ENCODE measurements at places on chromosomes 4 and X.

DNA sequence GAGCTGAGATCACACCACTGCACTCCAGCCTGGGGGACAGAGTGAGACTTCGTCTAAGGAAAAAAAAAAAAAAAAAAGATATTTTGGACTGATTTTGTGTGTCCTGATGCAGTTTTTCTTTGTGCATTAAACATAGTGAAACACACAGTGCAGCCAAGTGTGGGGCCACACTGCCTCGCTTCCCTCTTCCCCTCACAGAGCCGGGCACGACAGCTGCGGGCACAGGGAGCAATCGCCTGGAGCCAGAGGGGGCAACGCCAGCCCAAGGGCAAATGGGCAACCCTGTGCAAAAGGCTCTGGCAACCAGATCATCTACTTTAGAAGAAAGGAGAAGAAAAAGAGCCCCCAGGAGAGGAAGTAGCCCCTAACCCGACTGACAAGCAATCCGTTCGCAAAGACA, 13.5 kb upstream of the CCNQ start:
- DNase-seq = no peak

DNA sequence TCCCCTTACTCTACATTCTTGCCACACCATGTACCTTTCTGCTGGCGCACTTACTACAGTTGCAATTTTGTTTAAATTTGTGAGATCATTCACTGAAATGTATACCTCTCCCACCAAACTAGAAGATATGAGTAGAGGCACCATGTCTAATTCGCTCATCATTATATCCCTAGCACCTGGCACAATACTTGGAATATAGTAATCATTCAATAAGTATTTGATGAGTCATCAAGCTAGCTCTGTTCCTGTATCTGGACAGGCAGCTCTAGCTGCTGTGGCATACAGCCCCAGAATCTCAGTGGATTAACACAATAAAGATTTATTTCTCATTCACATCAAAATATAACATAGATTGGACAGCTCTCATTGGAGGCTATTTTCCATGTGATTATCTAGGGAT, 245.9 kb downstream of the IDS start:
- DNase-seq = no peak

- no peak for DNase-seq
These were observed 31.6 kb upstream of the FAM9A start for GRCh38 chrX:8832582-8833378.

DNA sequence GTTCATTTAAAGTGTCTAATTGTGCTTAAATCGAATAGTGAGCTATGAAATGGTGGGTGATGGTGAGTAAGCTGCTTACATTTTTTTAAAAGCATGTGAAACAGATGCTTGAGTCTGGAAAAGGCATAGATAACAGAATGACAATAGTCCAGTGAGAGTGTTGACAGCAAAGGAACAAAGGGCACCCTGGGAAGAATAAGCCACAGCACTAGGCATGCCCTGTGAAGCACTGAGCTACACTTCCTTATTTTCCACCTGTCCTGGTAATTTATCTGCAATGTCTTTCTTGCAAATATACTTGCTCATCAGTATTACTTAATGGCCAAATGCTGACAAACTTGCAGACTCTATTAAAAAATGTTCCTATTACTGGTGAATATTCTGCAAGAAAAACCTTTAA, 168.7 kb downstream of the PRDM5 start:
- DNase-seq = no peak

DNA sequence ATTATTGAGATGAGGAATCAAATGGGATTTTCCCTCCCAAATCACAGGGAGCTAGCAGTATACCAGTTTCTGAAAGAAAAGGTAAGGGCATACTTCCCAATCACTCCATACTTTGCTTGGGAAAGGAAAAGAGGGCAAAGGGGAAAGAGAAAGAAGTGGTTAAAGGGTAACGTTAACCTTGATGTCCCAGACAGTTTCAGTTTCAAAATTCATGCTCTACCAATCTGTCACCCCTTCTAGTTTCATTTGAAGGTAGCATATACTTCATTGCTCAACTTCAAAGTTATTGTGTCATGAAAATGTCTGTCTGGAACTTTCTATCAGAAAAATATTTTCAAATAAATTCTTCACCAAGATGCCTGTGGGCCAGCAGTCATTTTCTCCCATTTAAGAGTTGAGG, 16.0 kb downstream of the TNMD start:
- DNase-seq = no peak

DNA sequence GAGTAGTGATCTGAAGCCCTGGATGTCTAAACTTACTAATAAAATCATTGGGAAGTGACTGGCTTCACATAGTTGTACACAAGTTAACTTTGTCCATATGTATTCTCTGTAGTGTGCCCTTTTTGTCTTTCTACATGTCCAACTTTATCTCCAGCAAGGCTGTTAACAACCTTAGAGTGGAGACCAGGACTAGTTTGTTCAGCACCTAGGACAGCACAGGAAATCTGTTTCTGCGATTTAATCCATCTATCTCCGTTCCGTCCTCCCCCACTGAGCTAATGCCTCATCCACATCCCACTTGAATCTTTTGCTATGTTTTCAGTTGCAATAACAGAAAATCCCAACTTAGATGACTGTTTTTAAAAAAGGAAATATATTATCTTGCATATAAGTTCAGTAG, 3.4 kb upstream of the ARR3 start:
- DNase-seq = no peak

DNA sequence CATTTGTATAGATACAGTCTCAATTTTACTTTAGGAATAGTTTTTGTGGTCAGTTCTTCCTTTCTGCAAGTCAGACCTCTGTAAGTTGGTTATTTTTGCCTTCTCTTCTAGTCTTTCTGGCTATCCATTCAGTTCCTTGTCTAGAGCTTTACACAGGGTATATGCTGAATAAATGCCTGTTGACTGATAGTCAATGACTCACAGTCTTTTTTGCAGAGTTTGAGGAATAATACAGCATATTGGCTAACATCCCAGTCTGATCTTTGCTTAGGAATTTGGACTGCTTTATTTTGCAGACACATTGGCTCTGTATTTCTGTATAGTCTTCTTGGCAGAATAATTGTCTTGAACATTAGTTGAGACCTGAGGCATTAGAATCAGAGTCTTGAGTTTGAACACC, 132.4 kb downstream of the MAGEC1 start:
- DNase-seq = no peak

DNA sequence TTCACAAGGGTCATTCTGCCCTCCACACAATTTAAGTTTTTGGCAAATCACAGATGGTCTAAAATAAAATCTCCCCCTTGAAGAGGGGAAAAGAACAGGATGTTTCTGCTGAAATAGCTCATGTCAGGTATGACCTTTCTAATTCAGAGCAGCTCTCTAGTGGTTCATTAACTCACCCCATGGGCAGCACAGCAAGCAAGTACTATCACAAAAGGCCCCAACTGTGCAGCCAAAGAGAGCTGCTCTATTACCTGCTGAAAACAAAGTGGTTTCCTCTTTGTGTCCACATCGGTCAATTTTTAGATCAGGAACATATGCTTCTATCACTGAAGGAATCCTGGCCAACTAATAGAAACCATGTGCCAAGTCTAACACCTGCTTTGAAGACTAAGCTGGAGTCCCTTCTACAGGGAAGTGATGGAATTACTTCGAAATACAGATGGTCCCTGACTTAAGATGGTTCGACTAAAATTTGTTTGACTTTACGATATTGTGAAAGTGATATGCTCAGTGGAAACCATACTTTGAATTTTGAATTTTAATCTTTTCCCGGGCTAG, 164.3 kb downstream of the ENOX2 start:
- DNase-seq = no peak

DNA sequence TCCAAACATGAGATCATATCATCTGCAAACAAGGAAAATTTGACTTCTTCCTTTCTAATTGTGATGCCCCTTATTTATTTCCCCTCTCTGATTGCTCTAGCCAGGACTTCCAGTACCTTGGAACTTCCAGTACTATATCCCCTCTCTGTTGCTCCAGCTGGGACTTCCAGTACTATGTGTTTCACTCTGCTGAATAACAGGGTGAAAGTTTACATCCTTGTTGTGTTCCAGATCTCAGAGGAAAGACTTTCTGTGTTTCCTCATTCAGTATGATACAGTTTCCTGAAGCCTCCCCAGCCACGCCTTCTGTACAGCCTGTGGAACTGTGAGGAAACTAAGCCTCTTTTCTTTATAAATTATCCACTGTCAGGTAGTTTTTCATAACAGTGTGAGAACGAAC, 381.3 kb upstream of the FAM47C start:
- no peak for DNase-seq

DNA sequence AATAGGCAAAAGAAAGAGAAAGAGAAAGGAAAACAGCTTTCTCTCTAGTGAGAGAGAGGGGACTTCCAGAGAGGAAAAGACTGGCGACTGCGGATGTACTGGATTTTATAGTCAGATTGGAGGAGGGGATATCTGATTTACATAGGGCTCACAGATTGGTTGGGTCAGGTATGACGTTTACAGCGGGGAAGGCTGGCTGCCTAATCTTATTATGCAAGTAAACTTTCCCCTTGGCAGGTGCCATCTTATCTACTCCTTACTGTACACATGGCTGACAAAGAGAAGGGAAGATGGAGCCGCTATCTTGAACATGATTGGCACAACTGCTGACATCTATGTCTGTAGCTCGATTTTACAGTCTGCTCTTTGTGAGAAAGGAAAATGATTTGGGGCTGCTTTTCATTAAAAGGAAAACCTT, 25.4 kb downstream of the RBPJ start:
- no peak for DNase-seq

DNA sequence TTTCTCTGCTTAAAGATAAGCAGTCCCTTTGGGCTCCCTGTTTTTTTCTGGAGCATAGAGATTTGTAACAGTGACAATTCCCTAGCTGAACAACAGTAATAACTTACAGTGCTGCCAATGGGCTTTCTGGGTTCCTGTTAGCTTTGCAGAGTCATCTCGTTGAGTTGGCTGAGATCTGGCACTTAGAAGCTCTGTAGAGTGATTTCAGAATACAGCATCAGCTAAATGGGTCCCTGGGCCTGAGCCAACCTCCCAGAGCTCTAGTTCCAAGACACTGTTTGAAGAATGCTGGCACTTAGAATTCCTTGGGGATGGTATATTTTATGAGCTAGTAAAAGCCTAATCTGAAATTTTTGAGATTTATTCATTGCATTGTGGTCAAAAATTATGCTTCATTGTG, 43.5 kb upstream of the SERTM2 start:
- DNase-seq = no peak

DNA sequence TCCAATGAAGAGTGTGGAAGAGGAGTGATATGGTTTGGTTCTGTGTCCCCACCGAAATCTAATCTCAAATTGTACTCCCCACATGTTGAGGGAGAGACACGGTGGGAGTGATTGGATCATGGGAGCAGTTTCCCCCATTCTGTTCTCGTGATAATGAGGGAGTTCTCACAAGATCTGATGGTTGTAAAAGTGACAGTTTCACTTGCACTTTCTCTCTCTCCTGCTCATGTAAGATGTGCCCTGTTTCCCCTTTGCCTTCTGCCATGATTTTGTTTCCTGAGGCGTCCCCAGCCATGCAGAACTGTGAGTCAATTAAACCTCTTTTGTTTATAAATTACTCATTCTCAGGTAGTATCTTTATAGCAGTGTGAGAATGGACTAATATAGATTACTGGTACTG, 39.6 kb downstream of the FAM47C start:
- no peak for DNase-seq

DNA sequence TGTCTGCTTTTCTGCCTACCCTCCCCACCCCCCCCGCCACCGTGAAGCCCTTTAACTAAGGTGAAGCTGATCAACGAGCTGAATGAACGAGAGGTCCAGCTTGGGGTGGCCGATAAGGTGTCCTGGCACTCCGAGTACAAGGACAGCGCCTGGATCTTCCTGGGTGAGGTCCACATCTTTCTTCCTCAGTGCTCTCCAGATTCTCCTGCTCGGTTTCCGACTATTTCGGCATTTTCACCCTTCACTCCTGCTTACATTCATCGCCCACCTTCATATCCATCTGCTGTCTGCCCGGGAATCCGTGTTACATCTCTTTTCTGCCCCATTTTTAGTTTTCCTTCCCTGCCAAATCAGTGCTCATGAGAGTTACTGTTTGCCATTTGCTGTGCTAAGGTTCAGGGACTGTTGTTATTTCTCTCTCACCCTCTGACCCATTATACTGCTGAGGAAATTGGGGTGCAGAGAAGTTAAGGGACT, 459 bp downstream of the RBMX2 start:
- no peak for DNase-seq

DNA sequence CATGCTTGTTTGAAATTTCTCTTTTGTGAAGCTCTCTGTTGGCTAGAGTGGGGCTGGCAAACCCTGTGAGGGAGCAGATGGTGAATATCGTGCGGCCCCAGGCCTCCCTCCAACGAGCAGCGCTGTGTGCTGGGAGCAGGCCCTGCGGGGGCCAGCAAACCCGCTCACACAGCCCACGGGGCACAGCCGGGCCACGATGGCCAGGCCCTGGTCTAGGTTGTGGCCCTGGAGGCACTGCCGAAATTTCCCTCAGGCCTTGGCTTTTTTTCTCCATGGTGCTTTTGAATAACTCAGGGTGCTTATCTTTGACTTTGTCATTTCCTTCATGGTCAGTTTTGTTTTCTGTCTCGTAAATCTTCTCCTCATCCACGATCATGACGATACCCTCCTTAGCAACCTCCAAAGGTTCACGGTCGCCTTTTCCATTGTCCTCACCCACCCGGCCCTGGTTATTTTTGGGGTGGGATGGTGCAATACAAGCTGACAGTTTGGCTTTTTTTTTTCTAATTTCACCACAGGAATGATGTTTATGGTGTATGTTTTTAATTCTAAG, 20.7 kb downstream of the PCGF3 start:
- no peak for DNase-seq

DNA sequence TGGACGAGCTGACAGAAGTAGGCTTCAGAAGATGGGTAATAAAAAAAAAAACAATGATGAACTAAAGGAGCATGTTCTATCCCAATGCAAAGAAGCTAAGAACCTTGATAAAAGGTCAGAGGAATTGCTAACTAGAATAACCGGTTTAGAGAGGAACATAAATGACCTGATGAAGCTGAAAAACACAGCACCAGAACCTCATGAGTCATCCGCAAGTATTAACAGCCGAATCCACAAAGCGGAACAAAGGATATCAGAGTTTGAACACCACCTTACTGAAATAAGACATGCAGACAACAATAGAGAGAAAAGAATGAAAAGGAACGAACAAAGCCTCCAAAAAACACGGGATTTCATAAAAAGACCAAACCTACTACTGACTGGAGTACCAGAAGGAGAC, 10.5 kb downstream of the NELFA start:
- no peak for DNase-seq

- DNase-seq = no peak
These were observed 64.9 kb downstream of the PRSS12 start for GRCh38 chr4:118287711-118288451.

- DNase-seq = no peak
These were observed 71.7 kb downstream of the FANCB start for GRCh38 chrX:14801136-14801535.

DNA sequence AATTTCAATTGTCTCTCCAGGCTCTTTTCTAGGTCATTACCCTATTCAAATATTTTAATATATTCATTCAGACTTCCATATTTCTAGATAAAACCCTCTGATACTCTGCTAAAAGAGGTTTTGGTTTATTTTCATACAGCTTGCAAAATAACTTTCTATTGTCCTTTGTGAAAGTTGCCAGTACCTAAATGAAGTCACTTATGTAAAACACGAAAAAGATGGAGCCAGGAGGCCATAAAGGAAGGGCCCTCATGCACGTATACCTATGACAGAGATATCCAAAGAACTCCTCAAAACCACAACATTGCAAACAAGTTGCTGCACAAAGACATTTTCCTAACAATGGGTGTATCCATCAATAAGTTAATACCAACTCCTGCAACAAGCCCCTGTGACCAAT, 25.7 kb upstream of the ELOVL6 start:
- DNase-seq = no peak
